ENCODE measurements at places on chromosomes 5 and 9. TPM values are rescaled to one million over a fixed set of nuclear protein-coding genes. Genes with fewer than 3 reads are reported as not detected.

The RANBP17 gene
- 18.2 TPM for total RNA-seq

The FOXD4 gene
- under 0.01 TPM for total RNA-seq

The NKD2 gene
- not detected for total RNA-seq

The CXCL14 gene
- total RNA-seq = 0.97 TPM

The SLC34A3 gene
- not detected for total RNA-seq

The CNTNAP3B gene
- 29.5 TPM for total RNA-seq

The PTGS1 gene
- total RNA-seq = 2.6 TPM

The DNAJA1 gene
- total RNA-seq = 120 TPM

The PDCD1LG2 gene
- total RNA-seq = 8.3 TPM

The CA9 gene
- total RNA-seq = 8.1 TPM

The ROR2 gene
- 20.5 TPM for total RNA-seq

The CMYA5 gene
- 0.28 TPM for total RNA-seq

The PCDHA11 gene
- 0.18 TPM for total RNA-seq

The ZNF474 gene
- 1.2 TPM for total RNA-seq

The BBLN gene
- 40.9 TPM for total RNA-seq

The IPO11 gene
- total RNA-seq = 29.4 TPM

The ECSCR gene
- 0.74 TPM for total RNA-seq

The WDR41 gene
- total RNA-seq = 121 TPM

The MEGF10 gene
- total RNA-seq = 0.14 TPM

The PPP2R2B gene
- 0.18 TPM for total RNA-seq

The SH3TC2 gene
- 1.2 TPM for total RNA-seq

The FBP1 gene
- not detected for total RNA-seq

The SH3RF2 gene
- total RNA-seq = 7.7 TPM

The TUSC1 gene
- total RNA-seq = 10.4 TPM

The C6 gene
- total RNA-seq = not detected

The EGFL7 gene
- total RNA-seq = 33.6 TPM

The FSTL4 gene
- total RNA-seq = not detected

The DNAH5 gene
- total RNA-seq = 1.1 TPM

The B4GALT7 gene
- total RNA-seq = 72.1 TPM

The LAMC3 gene
- total RNA-seq = under 0.01 TPM

The TCF7 gene
- total RNA-seq = 0.09 TPM

The GADD45G gene
- 1.8 TPM for total RNA-seq

The KIF12 gene
- not detected for total RNA-seq

The TXN gene
- total RNA-seq = 190 TPM

The P4HA2 gene
- 933 TPM for total RNA-seq

The PCDHGA2 gene
- 3.5 TPM for total RNA-seq

The NUP214 gene
- 20.4 TPM for total RNA-seq

The IL3 gene
- total RNA-seq = not detected

The PAEP gene
- not detected for total RNA-seq

The IL5 gene
- total RNA-seq = not detected

The ASTN2 gene
- total RNA-seq = 10.6 TPM

The C5orf58 gene
- not detected for total RNA-seq

The MZB1 gene
- total RNA-seq = not detected

The EMB gene
- total RNA-seq = 5.0 TPM

The C9orf43 gene
- total RNA-seq = 0.30 TPM

The RGS7BP gene
- total RNA-seq = 0.18 TPM

The CKMT2 gene
- total RNA-seq = 3.3 TPM

The ZNF622 gene
- 47.1 TPM for total RNA-seq

The IL7R gene
- 3.6 TPM for total RNA-seq

The C9orf50 gene
- total RNA-seq = not detected

The GFI1B gene
- not detected for total RNA-seq

The PNPLA7 gene
- total RNA-seq = 0.59 TPM

The AHRR gene
- 10.7 TPM for total RNA-seq
